AG08395 (cell line): ENCODE measurements at places on chromosomes 13 and 19.

DNA sequence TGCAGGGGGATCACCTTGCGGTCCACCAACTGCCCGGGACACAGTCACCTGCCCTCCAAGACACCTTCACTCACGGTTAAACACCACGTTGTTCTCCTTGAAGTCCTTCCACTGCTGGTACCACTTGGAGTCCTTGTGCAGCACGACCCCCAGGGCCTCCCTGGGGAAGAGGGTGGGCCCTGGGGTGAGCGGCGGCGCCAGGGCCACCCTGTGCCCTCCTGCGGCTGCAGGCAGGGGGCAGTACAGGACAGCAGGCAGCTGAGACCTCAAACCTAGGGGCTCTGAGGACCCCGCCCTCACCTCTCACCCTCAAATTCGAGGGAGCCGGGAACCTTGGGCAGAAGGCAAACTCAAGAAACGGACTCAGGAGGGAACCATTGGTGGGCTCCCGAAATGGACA is 7.5 kb upstream of the CTXN1 start:
- no peak for DNase-seq

GRCh38 chr13:73922493-73923393 is 211.5 kb downstream of the KLF12 start:
- DNase-seq = peak; percentile 32

DNA sequence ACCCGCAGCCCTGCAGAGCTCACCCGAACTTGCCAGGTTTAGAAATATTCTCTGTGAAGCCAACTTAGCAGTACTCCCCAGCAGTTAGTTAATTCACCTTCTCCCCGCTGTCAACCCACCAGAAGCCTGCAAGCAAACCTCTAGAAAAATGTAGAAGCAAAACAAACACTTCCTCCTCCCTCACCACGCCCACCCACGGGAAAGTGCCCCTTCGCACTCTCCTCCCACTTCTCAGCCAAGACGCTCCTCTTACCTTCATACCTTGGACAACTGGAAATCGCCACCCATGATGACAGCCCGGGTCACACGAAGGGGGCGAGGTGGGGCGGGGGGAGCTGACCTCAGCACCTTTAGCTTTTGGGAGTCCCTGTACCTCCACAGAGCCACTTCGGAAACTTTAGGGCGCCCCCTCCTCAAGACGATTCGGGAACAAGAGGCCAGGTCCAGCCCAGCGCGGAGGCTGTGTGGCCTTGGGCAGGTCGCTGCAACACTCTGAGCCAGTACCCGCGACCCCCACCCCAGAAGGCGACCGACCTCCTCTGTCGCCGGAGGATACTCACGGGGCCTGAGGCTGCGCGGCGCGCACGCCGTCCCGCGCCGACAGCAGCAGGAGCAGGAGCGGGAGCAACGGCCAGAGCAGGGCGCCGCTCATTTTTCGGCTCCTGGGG is 485 bp downstream of the CPAMD8 start:
- no peak for DNase-seq

DNA sequence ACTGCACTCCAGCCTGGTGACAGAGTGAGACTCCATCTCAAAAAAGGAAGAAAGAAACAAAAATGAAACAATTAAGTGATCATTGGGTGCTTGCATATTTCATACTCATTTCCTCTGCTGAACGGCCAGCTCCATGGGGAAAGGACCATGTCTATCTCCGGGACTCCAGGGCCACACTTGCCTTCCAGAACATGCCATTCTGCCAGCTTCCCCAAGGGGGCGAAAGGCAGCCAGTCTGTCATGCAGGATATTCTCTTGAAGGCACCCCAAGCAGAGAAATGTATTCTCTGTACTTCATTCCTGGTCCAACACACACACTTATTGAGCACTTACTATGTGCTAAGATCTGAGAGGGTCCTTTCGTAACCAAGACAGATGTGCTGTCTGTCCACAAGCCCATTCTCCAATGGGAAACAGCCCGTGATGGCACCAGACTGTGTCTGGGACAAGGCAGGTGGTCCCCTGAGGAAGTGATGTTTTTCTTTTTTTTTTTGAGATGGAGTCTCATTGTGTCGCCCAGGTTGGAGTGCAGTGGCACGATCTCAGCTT is 10.2 kb upstream of the CARM1 start:
- DNase-seq = no peak

- DNase-seq = no peak
These were observed 37.9 kb downstream of the NAXD start for GRCh38 chr13:110653271-110653670.

GRCh38 chr13:53490752-53491151 is 462.1 kb downstream of the OLFM4 start:
- no peak for DNase-seq

DNA sequence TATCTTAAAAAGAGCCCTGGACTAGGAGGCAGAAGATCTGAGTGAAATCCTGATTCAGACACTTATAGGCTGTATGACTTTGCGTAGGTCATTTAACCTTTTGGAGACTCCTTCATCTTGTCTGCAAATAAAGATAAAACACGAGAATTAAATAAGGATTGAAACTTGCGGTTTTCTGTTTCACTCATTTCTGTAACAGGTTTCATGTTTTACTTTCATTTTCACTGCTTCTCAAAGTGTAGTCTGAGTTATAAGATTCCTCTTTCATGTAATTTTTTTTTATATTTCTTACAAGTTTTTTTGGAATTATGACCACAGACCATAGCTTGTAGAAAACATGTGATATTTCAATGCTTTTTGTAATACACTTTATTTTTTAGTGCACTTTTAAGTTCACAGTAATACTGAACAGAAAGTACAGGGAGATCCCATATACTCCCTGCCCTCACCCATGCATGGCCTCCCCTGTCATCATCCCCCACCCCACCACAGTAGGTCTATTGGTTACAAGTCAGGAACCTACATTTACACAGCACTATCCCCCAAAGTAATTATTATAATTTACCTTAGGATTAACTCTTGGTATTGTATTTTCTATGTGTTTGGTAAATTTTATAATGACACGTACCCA is 174.6 kb downstream of the ITGBL1 start:
- no peak for DNase-seq

DNA sequence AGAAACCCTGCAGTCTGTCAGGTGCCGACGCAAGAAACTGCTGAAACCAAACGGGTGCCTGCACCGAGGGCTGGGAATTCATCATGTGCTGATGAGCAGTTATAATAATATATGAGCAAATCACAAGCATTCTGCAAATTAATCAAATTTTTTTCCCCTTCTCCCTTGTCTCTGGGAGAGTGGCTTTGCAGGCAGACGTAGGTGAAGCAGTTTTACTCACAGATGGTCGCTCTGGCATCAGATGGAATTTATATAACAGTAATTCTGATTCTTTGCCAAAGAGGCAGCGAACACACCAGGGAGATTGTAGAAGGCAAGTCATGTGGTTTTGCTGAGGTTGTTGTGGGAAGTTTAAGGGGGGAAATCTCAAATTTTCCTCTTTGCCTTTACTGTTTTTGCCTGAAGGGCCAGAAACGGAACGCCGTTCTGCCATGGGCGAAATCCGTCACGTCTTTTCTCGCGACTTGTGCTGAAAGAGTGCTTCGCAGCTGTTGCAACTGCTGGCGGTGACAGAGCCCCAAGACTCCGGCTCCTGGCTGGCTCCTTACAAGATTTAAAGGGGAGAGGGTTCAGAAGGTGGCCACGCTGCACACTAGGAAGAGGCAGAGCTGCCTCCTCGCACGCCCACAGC is 320.1 kb downstream of the ZNF536 start:
- DNase-seq = peak; percentile 60

GRCh38 chr13:34322014-34322742 is 504.2 kb downstream of the RFC3 start:
- no peak for DNase-seq

DNA sequence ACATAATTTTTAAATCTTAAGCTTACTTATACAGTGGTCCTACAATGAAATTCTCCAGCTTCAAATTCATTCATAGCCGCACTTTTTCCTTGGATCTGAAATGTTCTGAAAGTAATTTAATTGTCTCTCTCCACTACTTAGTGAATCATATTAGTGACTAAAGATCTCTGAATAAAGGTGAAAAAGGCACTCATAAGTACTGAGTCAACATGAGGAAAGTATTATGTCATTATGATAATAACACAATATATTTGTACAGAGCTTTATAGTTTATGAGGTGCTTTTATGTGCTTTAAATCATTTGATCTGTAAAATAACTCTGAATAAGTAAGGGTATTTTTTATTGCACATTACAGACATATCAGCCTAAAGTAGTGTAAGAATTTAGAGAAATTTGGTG is 628.2 kb upstream of the SLITRK5 start:
- no peak for DNase-seq

- DNase-seq = no peak
These were observed 78.4 kb downstream of the IRS2 start for GRCh38 chr13:109707742-109708617.

DNA sequence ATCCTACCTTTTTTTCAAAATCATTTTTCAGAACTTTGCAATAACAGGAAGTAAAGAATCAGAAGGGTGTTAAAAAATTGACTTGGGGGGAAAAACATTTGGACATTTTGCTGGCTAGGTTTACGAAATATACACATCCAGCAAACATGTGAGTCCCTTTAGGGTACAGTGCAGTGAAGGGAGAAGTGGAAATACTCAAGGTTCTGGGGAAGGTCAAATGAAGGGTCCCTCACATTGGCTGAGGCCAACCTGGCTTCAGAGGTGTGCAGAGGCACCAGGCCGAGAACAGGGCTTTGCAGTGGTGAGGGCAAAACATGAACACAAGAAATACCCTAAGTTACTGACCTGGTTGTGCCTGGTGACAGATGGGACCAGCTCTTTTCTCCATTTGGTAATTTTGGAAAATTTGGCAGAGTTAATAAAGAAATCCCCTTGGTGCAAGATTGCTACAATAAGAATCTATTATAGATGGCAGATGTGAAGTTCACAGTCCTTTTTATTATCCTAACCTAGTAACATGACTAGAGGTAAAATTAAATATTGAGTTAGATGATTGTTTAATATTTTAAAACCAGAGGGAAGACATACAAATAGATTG is 1.5 kb upstream of the UPF3A start:
- no peak for DNase-seq

- no peak for DNase-seq
These were observed 61.3 kb downstream of the NUFIP1 start for GRCh38 chr13:44927968-44928367.

DNA sequence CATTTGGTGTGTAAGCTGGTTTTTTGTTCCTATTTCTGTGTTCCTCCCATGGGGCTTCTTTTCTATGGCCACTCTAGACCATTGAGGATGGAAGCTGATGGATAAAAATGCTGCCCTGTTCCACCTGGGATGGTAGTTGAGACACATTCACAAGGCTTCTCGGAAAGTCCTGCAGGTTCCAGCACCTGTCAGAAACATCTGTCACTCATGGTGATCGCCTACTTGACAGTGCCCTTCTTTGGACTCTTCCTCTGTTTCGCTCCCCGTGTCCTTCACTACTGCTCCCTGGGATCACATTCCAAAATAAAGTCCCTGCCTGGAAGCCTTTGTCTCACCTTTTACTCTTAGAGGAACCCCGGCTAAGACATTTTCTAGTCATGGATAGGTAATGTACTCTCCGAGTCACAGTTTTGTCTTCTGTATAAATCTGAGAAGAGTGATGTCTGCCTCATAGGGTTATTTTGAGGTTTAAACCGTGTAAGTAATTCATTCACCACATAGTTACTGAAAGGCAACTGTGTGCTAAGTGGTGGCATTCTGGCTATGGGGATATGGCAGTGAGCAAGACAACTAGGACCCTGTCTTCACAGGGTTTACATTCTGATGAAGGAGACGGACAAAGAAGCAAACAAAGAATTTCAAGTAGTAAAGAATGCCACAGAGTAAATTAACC is 21.0 kb downstream of the UBAC2 start:
- DNase-seq = no peak

GRCh38 chr19:50875795-50876422 is 2.7 kb downstream of the KLK2 start:
- DNase-seq = no peak

- no peak for DNase-seq
These were observed 49.5 kb upstream of the KPNA3 start for GRCh38 chr13:49841964-49842363.

DNA sequence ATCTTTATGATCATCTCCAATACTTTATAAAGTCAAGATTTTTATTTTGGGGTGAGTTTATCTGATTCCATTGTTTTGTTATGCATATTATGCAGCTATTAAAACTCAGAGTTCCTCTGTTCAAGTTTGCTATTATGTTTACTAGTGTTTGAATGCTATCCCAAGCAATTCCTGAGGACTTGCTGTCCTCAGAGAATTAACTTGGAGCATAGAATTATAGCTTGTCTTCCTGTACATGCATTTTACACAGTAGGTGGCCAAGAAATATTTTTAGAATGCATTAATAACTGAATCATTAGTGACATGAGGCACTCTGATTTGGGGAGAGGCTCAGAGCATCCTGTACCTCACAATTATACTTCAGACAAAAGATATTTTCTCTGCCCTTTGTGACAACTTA is 195.6 kb upstream of the MIR17HG start:
- DNase-seq = no peak

DNA sequence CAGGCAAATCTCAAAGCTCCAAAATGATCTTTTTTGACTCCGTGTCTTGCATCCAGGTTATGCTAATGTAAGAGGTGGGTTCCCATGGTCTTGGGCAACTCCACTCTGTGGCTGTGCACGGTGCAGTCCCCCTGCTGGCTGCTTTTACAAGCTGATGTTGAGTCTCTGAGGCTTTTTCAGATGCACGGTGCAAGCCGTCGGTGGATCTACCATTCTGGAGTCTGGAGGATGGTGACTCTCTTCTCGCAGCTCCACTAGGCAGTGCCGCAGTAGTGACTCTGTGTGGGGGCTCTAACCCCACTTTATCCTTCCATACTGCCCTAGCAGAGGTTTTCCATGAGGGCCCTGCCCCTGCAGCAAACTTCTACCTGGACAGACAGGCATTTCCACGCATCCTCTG is 266.8 kb upstream of the GPC6 start:
- no peak for DNase-seq

DNA sequence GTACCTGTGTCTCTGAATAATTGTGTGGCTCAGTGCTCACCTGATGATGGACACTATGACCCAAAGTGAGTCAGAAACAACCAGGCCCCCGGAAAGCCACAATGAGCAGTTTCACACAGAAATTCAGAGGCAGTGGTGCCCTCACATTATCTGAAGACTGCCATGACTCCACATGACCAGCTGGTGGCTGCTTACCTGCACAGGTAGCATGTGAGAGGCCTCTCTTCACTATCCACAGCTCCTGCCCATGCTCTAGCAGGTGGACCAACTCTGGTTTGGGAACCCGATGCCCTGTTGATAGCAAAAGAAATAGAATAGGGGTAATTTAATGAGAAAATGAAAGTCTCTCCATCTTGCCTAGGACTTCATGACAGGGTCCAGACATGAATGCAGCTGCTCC is 7.2 kb downstream of the ZNF550 start:
- DNase-seq = no peak

- no peak for DNase-seq
These were observed 23.0 kb downstream of the FAM216B start for GRCh38 chr13:42804244-42804874.

GRCh38 chr19:31520633-31521032 is 171.4 kb upstream of the TSHZ3 start:
- DNase-seq = no peak

GRCh38 chr13:63304497-63304896 is 1888.8 kb upstream of the PCDH20 start:
- no peak for DNase-seq
